ENCODE measurements at places on chromosomes 3 and 15.

GRCh38 chr3:182671541-182671940 lies 121.8 kb upstream of the ATP11B start:
- DNase-seq = no peak

DNA sequence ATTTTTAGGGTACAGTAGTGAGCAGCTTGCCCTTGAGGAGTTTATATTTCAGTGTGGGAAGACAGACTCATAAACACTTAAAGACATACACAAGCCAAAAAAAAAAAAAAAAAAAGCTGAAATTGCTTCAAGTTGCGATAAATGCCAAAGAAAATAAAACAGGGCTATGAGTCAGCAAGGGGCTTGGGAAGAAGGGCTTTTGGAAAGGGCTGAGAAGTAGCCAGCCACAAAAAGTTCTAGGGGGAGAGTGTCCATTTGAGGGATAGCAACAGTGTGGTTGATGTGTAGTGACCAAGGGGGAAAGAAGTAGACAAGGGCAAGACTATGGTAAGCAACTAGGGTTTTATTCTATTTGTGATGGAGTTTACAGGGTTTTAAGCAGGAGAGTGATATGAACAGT lies 185.5 kb downstream of the ADAMTS9 start:
- no peak for DNase-seq

GRCh38 chr15:94348084-94348483 lies 116.7 kb downstream of the MCTP2 start:
- no peak for DNase-seq

GRCh38 chr15:67176195-67176971 lies 78.1 kb downstream of the AAGAB start:
- DNase-seq = no peak

- DNase-seq = no peak
Measured at GRCh38 chr15:40197434-40197833, 36.6 kb downstream of the BUB1B start.

DNA sequence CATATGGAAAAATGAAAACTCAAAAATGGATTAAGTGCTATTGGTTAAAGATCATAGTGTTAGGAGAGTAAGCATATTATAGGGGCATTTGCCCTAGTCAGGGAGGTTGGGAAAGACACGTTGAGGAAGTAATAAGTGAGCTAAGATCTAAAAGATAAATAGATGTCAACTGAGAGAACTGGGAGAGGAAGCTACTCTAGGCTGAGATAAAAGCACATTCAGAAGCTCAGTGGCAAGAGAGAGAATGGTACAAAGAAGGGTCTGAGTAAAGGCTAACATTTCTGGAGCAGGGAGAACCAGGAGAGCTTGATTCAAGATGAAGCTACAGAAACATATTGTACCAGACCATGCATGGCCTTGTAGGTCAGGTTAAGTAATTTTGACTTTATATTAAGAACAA lies 63.9 kb downstream of the TRPC1 start:
- DNase-seq = no peak

- no peak for DNase-seq
Measured at GRCh38 chr15:52066842-52067544, 45.6 kb downstream of the BCL2L10 start.
